ENCODE measurements at places on chromosomes 3 and 15. TPM values are rescaled to one million over a fixed set of nuclear protein-coding genes. Genes with fewer than 3 reads are reported as not detected.

ACKR4 gene
- total RNA-seq, result not detected

LRRC34 gene
- total RNA-seq, result 0.35 TPM

IL17RC gene
- total RNA-seq, result 52.2 TPM

OSBPL10 gene
- 3.2 TPM for total RNA-seq

DNA sequence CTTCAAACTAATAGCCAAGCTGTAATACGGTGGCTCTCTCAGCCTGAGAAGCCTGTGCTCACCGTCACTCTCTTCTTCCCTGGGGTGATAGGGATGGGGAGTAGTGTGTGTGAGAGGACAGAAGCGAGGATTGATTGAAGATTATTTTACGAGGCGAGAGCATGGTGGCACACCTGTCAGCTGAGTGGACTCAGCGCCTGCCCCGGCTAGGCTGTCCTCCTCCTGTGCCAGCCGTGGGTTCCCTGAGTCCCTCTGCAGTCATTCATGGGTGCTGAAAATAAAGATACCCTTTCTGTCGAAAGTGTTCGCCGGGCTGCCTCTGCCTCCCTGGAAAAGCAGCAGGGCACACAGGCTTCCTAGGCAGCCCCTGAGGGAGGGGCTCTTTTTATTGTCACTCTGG, 124.1 kb downstream of the PGPEP1L start:
- no peak for DNase-seq

- no peak for DNase-seq
Observed at GRCh38 chr15:85976986-85977385, 102.7 kb upstream of the AGBL1 start.

Measured in left lobe of liver (tissue), 2 donors.